ENCODE measurements at places on chromosomes 7 and 10.

- peak; percentile 45 for DNase-seq
These were observed 2.8 kb downstream of the EEPD1 start for GRCh38 chr7:36155811-36156361.

DNA sequence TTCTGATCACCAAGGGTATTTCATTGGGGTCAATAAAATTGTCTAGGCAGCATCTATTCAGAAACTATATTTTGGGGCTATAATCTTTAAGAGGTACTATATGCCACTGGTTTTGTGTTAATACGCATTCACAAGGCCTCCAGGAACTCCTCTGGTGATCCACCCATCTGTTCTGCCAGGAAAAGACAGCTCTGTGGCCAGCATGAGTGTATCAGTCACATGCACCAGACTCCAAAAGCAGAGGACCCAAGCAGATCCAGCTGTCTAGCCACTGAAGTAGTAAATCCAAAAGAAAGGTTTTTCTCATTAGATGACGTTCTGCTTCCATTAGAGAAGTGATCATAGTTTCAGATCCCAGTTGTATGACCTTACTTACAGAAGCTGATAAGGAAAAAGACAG is 199.6 kb upstream of the CELF2 start:
- no peak for DNase-seq

GRCh38 chr7:98354511-98355249 is 46.2 kb downstream of the BAIAP2L1 start:
- no peak for DNase-seq

GRCh38 chr7:92206672-92207071 is 27.7 kb upstream of the LRRD1 start:
- DNase-seq: no peak

DNA sequence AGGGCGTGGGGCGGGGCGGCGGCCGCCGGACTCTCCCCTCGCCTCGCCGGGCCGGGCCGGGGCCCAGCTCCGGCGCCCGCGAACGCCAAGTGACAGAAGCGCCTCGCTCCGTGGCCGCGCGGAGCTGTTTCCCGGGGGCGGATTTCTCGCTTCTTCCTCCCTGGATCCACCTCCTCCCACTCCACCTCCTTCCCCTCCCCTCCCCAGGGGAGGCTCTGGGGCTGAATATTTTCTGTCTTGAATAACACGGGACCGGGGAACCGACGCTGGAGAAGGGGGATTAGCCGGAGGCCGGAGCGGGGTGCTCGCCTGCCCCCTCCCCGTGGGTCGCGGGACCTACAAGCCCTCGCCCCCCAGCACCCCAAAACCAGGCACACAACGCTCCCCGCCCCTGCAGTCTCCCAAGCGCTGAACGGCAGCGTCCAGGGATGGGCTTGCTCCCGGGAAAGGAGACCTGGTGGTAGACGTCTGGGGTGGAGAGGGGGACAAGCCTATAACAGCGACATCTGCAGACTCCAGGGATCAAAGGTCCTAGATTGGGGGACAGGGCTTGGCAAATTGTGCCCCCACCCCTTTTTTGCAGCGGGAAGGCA is at the start of gene ARHGAP21:
ARHGAP21 (minus strand) TSS at position 100 of the 593 bp plus-strand sequence. CDS start 1,988 bp downstream, outside the sequence.
- peak; percentile 87 for DNase-seq

GRCh38 chr10:23493711-23494110 is 54.8 kb downstream of the OTUD1 start:
- DNase-seq: no peak

- DNase-seq: no peak
These were observed 400.9 kb downstream of the KCNMA1 start for GRCh38 chr10:77236700-77237099.

DNA sequence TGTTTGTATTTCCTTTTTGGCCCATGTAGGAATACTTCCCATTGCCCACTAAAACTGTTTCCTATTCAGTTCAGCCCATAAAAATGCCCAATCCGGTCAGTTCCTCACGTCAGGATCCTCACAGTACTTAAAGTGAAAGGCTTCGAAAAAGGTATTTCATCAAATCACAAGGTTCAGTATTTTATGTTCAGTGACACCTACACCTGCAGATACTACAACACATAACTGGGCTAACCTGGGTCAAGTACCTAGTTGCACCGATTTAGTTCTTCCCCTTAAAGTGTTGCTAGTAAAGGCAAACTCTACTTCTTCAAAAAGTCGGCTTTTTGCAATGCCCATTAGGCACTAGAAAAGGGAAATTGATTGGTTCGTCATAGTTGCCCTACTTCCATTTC is 1.1 kb downstream of the SNX13 start:
- DNase-seq: peak; percentile 7

DNA sequence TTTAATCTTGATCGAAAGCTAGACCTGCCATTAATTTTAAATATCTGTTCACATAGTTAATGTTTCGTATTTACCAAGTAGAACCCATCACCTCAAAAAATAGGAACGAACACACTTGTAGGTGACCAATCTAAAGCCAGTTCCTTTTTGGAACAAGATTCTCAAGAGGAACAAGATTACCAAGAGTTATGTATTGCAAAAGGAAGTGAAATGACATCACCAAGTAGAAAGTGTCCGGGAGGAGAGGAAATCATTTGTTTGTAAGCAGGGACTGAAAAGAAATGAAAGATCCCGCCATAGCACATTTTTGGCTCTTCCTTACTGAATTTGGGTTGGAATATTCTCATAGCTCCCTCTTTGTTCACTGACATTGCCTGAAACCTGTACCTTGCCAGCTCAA is 1200.5 kb downstream of the SORCS1 start:
- no peak for DNase-seq

DNA sequence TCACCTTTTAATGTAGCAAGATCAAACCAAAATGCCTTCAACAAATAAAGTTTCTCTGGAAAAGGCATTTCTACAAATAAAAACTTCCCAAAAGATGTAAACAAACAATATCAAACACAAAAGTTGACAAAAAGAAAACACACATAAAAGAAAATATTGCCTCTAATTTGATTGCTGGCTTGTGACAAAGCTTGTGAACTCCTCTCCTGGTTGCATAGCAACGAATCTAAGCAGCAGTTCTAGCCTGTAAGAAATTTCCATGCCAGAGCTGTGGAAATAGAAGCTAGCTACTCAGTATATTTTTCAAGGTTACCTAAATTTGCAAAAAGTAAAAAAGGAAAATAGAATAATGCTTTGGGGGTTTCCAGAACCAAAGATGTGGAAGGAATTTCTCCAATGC is 173.9 kb upstream of the CDK1 start:
- DNase-seq: peak; percentile 53

DNA sequence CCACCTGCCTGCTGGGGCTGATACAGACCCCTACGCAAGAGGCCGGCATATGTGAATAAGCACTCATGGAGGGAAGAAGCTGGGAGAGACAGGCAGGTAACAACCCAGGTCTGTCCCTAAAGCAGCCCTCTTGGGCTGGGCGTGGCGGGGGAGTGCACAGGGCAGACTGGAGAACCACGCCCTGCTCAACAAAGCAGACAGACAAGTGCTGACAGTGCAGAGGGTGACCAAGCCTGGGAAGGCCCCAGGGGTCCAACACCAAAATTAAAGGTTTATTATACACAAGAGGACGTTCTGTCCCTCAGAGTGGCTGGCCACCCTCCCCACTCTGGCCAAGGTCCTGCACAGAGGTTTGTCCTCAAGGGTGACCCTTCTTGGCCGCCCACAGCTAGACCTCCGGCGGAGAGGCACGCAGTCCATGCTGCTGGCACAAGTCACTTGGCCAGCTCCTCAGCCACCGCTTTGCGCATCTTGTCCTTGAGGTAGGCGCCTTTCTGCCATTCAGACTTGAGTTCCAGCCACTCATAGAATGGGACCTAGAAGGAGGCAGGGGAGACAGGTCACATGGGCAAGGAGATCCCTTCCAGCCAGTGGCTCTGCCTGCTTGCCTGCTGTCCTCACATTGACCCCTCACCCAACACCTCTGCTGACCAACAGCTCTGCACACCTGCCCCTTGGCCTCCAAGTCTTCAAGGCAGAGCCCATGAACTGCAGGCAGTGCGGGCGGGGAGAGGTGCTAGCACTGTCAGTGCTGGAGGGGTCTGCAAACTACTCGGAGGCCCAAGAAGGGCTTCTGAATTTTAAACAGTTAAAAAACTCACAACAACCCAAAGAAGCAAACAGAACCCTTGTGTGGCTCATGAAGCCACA is 11.4 kb upstream of the NACAD start:
- no peak for DNase-seq

DNA sequence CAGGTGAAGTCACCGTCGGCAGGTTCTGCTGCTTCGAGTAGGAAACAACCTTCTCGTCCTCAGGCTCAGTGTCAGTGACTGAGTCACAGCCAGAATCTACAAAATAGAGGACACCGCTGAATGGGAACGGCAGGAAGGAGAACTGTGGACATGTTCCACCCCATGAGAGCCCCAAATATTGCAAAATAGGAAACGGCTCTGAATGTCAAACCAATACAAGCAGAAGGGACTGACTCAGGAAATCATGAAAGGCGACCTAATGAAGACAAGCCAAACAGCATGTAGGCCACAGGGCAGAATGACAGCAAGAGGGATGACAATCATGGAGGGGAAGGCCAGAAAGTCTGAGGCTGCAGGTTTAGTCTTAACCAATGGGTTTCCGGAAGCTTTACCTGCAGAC is 63.5 kb downstream of the PIK3AP1 start:
- DNase-seq: no peak

DNA sequence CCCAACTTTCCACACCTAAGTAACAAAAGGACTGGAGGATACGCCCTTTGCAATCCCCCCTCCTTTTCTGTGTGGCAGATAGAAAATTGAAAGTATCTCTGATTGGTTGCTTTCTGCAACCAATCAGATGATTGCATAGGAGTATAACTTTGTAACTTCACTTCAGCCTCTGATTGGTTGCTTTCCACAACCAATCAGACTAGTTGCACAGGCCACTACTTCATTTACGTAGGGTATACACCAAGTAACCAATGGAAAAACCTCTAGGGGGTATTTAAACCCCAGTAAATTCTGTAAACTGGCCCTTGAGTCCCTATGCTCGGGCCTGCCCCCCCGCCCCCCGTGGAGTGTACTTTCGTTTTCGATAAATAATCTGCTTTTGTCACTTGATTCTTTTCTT is 1080.4 kb downstream of the CNTNAP2 start:
- no peak for DNase-seq

- DNase-seq: peak; percentile 37
These were observed 10.3 kb downstream of the HUS1 start for GRCh38 chr7:47968847-47969774.
